Globus pallidus (tissue), 1 donor: ENCODE measurements at places on chromosomes 3 and 15.

GRCh38 chr15:85028416-85028815 lies 46.8 kb downstream of the PDE8A start:
- no peak for DNase-seq

- DNase-seq, result no peak
Measured at GRCh38 chr15:34603095-34603494, 19.6 kb upstream of the GOLGA8B start.

DNA sequence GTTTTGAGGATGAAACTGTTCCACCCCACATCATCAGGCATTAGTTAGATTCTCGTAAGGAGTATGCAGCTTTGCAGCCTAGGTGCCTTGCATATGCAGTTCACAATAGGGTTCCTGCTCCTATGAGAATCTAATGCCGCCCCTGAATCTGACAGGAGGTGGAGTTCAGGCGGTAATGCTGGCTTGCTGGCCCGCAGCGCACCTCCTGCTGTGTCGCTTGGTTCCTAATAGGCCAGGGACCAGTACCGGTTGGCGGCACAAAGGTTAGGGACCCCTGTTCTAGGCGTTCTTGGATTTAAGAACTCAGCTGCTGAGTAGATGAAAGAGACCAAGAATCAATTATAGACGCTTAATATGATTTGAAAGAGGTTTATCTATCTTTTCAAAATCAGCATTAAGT lies 595.4 kb downstream of the CADM2 start:
- DNase-seq, result no peak

DNA sequence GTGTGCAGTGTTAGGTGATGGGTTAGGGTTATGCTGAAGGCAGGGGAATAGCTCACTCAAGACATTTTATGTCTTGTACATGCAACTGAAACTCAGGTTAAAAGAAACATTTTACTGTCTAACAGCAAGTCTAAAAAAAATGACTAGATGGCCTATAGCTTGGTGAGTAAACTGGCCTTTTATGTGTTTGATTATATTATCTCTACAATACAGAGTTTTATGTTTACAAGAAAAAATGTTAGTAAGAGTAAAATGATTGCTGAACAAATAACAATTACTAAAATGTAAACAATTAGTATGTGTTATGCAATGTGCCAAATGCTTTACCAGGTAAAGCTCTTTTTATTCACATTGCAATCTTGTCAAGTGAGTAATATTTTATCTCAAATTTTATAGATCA lies 1039.6 kb downstream of the ROBO2 start:
- no peak for DNase-seq

GRCh38 chr3:126370055-126370454 lies 12.8 kb upstream of the KLF15 start:
- no peak for DNase-seq

- no peak for DNase-seq
Measured at GRCh38 chr3:154794391-154794790, 285.7 kb upstream of the MME start.

- DNase-seq, result no peak
Measured at GRCh38 chr3:187957582-187957981, 196.4 kb upstream of the LPP start.

- no peak for DNase-seq
Measured at GRCh38 chr3:48945432-48945831, 26.8 kb downstream of the ARIH2 start.

- DNase-seq, result no peak
Measured at GRCh38 chr3:128503164-128503651, 10.2 kb upstream of the GATA2 start.

GRCh38 chr3:170357176-170358041 lies at the start of gene SKIL:
Gene SKIL, plus strand, starts transcription at chr3:170357715. Its CDS starts 2,617 bp downstream, at chr3:170360332.
- DNase-seq, result peak; percentile 94

- DNase-seq, result no peak
Measured at GRCh38 chr15:98217356-98217755, 256.9 kb downstream of the ARRDC4 start.

- peak; percentile 5 for DNase-seq
Measured at GRCh38 chr3:100335434-100335833, 877 bp downstream of the NIT2 start.
